ENCODE measurements at places on chromosomes 1 and 21.

DNA sequence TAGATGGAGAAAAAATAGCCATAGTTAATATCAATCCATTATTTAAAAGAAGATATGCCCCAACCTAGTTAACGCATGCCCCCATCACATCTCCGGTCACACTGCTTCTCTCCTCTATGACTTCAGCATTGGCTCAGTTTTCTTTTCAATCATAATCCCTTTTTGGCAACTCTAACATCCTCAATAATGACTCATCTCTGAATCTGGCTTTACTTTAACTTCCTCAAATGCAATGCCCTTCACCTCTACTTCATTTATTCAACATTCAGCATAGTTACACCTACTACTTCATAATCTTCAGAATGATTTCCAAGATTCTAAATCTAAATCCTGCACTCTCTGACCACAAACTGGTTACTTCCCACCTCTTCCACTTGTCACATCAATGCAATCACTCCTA, 417.3 kb downstream of the USH2A start:
- peak; percentile 45 for DNase-seq

GRCh38 chr21:40688106-40688864, 158.7 kb downstream of the DSCAM start:
- no peak for DNase-seq

GRCh38 chr1:85323770-85324169, 47.3 kb upstream of the BCL10 start:
- DNase-seq, result no peak

DNA sequence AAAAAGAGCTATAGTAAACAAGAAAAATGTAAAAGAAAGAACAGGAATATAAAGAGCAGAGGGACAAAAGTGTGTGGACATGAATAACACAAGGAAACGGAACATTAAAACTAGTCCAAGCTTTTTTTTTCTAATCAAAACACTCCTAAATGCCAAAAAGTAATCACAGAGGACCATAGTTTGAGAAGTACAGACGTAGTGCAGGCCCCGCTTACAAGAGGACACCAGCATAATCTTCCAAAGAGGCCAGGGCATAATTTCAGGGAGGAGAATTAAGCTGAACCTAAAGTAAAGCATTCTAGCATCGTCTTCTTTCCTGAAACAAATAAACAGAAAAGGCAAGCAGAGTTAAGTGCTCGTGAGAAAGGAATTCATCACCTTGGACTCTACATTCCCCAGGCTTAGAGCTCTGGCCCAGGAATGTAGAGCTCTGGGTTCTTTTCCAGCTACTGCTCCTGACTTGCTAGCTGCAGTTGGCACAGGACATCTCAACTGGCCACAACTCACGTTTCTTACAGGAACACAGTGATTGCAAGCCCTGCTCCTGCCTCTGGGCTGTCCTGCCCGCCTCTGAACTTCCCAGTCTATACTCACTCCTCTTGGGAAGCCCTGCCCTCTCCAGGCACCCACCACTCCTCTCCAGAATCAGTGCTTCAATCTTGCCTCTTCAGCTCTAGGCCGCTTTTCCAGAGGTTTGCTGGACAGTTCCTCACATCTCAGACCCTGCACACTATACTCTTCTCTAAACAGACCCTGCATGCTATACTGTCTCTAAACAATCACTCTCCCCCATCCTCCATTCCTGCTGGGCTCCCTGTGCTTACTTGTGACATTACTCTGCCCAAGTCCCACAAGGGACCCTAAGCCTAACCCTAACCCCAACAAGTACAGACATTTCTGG, 9.8 kb downstream of the RGS8 start:
- peak; percentile 26 for DNase-seq

GRCh38 chr21:39086547-39086946, 96.7 kb downstream of the PSMG1 start:
- no peak for DNase-seq

DNA sequence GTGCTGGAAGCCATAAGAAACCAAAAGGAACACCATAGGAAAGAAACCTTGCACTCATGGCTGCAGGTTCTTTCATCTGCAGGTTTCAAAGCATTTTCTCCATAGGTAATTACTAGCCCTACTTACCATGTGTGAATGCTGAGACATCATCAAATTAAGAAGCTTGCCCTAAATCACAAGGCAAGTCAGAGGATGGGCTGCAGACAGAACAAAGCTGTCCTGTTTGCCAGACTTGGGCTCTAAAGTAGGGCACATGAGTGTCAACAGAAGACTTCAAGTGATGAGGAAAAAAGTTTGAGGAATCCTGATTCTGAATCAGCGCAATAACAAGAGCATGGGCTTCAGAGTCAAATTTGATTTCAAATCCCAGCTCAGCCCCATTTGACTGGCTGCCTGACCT, 5.8 kb upstream of the EPS15 start:
- no peak for DNase-seq

GRCh38 chr1:241641773-241642592, 1.8 kb upstream of the CHML start:
- DNase-seq, result peak; percentile 82

DNA sequence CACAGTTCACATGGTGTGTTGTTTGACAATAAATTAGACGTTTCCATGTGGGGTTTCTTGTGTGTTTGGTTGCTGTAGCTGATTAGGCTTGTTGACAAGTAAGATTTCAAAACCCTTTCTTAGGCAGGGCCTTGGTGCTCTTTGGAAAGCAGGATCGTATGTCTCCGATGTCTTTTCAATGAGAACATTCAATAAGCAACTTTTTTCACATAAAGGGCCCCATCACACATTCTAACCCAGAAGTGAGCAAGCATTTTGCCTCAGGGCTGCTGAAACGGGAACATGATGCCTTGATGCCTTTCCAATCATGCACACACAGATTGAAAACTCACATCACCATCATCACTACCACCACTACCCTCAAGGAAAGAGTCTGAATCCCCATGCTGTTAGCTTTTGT, 33.1 kb downstream of the LPAR3 start:
- DNase-seq, result no peak

DNA sequence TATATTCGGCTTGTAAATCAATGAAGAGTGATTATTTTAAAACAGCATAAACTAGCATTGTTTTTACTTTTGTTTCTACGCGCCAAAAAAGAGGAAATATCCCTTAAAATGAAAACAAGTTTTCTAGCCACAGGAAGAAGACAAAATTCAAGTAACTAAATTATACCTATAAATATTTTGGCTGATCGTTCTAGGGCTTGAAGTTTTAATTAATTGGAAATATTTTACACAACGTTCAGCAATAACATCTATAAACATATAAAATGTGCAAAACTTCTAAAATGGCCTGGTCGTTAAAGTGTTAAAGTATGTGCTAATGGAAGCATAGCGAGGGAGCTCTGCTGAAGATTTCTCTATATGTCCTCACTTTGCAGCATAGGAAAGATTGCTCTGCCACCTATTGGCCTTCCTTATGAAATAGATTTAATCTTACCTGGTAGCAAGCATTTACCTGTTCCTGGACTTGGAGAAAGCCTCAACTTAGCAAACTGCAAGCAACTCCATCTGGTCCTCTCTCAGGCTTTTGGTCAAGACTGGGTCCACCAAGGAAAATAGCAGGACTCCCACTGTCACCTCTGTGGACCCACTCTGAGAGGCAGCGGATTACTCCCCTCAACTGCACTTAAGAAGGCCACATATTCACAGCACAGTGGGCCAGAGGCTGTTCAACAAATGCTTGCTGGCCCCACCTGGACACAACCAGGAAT, 351.3 kb upstream of the RUNX1 start:
- DNase-seq, result peak; percentile 80

- peak; percentile 42 for DNase-seq
Measured at GRCh38 chr1:115239426-115239825, 98.6 kb downstream of the NGF start.

DNA sequence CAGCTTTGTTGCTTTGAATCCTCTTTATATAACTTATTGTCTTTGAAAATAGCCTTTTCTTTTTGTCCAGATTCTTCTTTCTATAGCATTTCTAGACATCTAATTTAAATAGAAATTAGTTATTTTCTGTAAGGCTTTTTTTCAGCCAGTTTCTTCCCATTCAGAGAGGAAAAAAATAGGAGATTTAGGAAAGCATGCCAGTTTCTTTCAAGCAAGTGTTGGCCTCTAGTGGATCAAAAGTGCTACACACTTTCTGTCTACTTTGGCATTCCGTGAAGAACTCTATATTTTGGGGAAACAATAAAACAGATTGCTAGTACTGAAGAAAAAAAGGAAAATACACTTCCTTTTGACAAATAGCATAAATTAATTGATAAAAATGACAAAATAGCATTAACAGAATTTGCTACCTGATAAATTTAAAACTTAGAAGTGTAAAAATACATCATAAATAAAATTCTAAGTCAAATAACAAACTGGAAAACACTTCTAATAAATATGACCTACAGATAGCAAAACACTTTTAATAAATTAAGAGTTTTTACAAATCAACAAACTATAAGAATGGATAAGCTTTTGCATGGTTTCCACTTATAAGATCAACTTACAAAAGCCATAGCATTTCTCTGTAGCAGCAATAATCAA, 13.1 kb upstream of the EXO1 start:
- DNase-seq, result peak; percentile 76

DNA sequence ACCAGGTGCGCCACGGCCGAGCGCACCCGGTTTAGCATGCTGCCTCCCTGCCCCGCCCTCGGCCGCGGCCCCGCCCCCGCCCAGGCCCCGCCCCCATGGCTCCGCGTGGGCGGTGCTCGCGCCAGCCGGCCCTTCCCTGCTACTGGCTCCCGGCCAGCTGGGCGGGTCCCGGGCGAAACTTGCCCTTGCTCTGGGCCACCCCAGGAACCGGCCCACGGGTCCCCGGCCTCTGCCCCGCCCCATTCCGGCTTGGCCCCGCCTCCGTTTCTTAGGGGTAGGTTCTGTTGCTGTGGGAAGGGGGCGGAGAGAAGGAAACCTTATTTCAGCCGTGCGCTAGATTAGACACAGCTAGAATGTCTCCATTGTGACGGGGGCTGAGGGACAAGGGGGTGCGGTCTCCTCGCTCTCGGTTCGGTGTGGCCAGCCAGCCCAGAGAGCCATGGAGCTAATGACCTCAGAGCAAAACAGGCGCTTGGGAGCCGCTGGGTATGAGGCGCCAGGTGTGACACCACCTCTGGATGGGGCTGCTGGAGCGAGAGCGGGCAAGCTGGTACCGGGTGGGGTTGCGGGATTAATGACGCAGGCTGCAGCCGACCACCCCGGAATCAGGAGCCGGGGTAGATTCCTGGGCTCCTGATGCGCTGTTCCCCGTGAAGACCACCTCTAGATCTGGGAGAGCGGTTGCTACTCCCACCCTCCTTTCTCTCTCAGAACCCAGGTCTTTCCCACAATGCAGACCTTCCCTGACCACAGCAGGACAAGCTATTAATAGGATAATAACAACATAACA, at the start of gene PPM1J:
TSS of gene PPM1J (minus strand) at position 69 of the 790 bp plus-strand sequence. CDS start at position 38, 31 bp downstream.
- peak; percentile 91 for DNase-seq

- DNase-seq, result no peak
Measured at GRCh38 chr1:233945573-233945972, 41.1 kb downstream of the SLC35F3 start.

DNA sequence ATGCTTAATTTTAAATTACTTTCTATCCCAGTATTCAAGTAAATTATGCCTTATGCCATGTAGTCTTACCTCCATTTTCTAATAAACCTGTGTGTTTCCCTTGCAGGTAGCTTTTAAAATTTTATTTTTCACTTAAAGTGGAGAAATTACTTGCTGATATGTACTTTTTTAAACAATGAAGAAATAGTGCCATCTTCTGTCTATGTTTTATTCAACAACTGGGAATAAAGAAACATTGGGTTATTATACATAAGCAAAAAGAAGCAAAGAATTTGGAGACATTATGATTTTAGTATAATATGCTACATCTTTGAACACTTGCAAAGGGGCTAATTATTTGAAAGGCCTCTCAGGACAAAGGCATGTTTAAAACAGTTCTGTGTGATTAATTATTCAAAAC, 1912.9 kb downstream of the MRPL39 start:
- DNase-seq, result no peak

DNA sequence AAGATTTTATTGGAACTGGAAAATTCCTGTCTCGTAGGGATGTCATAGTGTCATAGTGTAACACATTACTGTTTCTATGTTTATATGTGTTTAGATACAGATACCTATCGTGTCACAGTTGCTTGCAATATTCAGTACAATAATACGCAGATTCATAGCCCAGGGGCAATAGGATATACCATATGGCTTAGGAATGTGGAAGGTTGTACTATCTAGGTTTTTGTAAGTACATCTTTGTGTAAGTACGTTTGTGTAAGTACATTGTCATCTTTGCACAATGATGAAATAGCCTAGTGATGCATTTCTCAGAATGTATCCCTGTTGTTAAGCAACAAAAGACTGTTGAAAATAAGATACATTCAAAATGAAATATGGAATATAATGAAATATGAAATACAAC, 68.9 kb downstream of the CAMTA1 start:
- peak; percentile 82 for DNase-seq

- DNase-seq, result peak; percentile 96
Measured at GRCh38 chr1:145740269-145740668, 21.0 kb downstream of the CD160 start.

- no peak for DNase-seq
Measured at GRCh38 chr1:185325413-185325812, 8.4 kb upstream of the IVNS1ABP start.

GRCh38 chr21:37226041-37226920, 40.9 kb downstream of the VPS26C start:
- no peak for DNase-seq

- DNase-seq, result no peak
Measured at GRCh38 chr21:14453339-14454015, 70.5 kb upstream of the HSPA13 start.

DNA sequence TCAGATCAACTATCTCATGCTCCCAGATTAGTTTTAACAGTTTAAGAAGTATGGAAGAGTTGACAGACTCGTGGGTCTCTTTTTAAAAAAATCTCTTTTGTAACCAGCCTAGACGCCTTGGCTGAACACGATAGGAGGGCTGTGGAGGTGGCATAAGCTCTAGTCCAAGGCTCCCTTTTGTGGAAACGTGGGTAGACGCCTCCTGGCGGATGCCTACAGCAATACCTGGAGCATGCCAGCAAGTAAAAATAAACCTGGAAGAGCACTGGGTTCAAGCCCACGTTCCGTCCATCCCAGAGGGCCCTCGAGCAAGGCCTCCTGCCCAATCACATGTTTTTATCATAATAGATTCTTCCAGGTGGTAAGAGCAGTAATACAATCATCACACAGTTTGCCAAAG, 87.9 kb downstream of the RGS7 start:
- no peak for DNase-seq

- DNase-seq, result no peak
Measured at GRCh38 chr21:44626673-44627143, at the start of gene KRTAP10-9. Gene KRTAP10-9, plus strand, starts transcription at chr21:44627093. Its CDS starts 79 bp downstream, at chr21:44627172.

- DNase-seq, result no peak
Measured at GRCh38 chr1:198598796-198599321, 40.0 kb upstream of the PTPRC start.

DNA sequence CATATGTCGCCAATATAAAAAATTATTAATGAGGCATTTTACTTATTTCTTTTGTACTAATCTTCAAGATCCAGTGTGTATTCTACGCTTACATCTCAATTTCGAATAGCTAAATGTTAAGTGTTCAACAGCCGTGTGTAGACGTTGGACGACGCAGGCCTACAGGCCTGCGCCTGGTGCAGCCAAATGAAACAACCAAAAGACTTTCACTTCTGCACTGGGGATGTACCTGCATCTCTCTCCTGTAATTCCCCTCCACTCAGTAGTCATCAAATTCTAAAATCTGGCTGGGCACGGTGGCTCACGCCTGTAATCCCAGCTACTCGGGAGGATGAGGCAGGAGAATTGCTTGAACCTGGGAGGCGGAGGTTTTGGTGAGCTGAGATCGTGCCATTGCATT, 76.8 kb upstream of the HNRNPU start:
- no peak for DNase-seq
